ENCODE measurements at places on chromosomes 3 and 15.

- no peak for DNase-seq
Observed at GRCh38 chr15:98671060-98672008, 23.0 kb downstream of the IGF1R start.

GRCh38 chr3:114393367-114394072 is 99.7 kb downstream of the TIGIT start:
- DNase-seq: no peak

DNA sequence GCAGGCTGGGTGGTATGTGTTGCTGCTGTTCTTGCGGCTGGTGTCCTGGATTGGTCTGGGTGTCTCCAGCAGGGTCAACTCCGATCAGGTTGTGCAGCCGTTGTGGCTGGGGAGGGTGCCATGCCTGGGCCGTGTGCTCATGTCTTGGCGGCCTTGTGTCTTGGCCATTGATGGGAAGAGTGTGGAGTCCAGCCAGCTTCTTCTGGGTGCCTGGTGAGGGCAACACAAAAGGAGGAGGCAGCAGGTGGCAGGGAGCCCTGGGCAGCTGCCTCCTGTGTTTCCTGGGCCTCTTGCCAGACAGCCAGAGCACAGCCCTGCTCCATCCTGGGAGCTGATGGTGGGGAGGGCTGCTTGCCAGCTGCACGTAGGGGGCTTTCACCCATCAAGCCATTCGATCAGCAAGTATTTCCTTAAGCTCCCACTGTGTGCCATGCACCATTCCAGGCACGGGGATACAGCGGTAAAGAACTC is 4.3 kb downstream of the CHAC1 start:
- DNase-seq: no peak

DNA sequence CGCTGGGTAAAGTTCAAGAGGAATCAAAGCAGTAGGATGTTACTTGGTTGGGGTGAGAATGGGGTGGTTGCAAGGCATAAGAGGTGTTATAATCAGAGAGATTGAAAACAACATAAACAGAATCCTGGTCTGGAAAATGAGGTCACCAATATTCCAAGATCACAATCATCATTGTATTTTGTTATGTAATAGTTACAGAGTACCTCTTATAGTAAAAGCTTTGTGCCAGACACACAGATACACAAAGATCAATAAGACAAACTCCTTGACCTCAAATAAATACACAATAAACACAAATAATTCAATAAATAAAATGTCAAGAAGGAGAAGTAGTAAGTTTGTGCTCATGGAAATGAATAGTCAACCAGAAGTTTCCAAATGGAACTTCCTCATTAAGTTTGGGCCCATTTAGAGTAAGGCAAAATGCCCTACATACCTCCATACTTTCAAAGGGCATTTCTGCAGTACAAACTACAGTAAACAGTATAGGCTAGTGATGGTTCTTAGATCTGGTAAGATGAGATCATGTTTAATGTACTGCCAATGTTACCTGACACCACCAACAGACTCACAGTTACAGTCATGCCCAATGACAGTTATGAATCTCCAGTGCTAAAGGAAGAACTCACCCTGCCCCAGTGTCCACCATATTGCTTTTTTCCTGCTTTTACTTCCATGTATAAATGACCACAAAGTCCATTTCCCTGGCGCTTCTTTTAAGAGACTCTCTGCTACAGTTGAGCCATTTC is 93.4 kb downstream of the KCNMB2 start:
- DNase-seq: no peak

DNA sequence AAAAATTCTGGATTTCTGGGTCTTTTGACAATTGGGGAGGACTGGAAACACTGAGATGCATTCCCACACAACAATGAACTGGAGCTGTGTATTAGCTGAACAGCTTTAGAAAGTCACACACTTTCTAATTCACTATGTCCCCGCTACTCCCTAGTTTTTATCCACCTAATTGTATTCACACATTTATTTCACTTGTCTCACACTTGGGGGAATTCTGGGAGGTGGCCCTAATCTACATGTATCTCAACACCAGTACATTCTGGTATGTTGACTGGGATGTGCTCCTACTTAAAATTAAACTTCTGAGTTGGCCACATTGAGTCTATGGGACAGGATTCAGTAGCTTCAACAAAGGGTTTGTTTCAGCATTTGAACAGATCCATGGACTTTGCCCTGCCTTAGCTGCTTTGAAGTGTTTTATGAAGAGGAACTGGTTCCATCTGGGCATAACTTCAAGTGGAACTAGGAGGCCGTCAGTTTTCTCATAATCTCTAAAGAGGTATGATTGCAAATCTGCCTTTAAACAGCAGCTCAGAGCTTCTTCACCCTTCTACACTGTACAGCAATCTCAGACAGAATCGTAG is 106.5 kb upstream of the CMC1 start:
- DNase-seq: no peak

GRCh38 chr15:68682330-68682729 is 103.5 kb downstream of the CORO2B start:
- no peak for DNase-seq

GRCh38 chr3:68424796-68425460 is 507.4 kb downstream of the TAFA4 start:
- DNase-seq: no peak

DNA sequence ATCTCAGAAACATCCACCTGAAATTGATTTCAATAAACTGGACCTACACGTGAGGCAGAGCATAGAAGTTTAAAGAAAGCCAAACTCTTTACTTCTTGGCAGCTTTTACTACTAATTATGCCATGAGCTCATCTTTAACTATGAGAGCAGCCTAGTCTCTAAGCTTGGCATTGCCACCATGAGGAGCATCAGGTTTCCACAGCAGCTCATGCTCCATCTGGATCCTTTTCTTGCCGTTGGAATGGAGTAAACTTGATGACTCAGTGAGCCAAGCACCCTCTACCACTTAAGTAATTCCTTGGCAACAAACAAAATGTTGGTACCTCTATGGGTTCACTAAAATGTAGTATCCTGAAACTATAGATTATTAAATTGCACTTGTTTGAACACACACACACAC is 583.2 kb downstream of the EPHA3 start:
- no peak for DNase-seq

DNA sequence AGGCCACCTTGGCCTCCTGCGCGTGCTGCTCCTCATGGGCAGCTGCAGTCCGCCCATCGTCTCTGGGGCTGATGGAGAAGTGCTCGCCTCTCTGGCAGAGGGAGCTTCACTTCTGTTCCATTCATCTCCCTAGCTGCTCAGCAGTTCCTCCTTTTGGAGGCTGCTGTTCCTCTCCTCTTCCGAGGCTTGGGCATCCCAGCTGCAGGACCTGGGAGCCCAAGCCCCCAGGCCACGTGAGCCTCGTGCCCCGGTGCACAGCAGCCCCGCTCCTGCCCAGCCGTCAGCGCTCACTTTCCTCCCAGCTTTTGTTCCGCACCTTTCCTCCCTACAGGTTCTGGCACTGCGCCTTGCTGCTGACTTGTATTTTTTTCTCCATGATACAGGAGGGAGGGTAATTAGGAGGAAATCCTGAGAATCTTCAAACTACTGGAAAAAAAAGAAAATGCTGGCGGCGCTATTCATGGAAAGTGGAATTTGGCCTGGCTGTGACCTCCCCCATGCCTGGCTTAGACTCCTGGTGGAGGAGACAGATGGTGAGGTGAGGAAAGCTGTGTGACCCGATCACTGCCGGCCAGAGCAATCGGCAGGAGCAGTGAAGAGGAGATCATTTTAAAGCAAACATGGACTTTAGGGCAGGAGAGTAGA is 210.1 kb downstream of the CHST2 start:
- no peak for DNase-seq

GRCh38 chr15:85534031-85534430 is 153.6 kb downstream of the AKAP13 start:
- DNase-seq: no peak

- DNase-seq: no peak
Observed at GRCh38 chr3:17023006-17023664, 138.4 kb downstream of the PLCL2 start.

DNA sequence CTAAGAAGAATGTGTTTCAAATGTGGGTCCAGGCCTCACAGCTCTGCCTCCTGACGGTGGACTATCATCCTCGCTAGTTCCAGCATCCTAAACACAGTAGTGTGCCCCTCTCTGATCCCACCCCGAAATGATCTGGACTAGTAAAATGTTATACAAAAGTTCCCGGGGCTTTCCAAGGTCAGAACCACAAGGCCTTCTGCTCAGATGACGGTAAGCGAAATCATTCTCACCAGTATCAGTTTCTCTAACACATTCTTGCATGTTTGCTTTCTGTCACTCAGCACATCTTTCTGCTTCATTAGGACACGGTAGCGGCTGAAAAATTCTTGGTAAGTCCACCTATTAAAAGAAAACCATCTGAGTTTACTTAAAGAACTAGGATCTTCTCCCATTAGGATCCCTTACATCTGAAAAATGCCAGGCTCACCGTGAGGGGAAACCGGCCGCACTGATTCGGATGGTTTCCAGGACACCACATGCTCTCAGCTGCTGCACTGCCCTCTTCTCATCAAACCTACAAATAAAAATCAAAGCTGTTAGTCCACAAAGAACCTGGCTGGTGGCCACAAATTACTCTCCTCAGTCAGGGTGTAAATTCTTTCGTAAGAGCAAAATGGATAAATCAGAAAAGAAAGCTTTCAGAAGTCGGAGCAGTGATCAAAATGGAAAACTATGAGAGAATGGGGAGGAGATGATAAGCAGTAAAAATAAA is 83.9 kb upstream of the MYO5C start:
- no peak for DNase-seq

DNA sequence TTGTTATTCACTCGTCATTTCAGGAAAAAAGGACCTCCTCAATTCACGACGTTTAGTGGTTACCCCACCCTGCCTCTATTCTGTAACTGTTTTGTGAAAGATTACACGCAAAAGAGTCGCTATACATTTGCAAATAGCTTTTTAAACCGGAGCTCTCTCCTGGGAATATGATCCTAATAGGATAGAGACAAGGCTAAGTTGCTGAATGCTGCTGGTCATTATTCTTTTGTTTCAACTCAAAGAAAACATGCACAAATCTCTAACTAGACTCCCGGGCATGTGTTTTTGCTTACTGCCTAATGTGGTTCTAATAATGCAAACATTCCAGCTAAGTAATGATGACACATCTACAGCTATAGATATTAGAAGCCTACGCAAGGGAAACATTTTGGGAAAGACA is 214.6 kb upstream of the MDFIC2 start:
- DNase-seq: no peak

DNA sequence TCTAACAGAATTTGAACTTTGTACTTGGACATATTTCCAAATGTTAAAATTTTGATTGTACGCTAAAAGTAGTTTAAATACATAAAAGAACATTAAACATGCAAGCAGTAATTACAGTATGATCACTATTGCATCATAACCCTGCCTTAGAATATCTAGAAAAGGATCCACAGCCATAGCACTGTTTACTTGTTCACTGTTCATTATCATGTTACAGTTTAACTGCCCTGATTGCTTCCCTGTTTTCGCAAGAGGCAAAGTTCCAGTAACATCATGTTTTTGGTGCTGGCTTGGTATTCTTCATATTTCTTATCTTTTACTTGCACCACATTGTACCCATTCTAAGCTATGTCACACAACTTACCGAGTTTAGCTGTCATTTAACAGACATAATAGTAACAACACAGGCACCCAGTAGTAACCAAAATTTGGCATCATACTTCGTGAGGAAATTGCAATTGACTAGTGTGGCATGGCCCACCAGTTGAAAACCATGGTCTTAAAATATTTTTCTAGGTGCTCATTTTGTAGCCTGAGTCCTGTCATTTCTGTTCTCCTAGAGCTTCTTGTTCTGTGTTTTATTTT is 13.3 kb upstream of the TMEM87A start:
- no peak for DNase-seq

DNA sequence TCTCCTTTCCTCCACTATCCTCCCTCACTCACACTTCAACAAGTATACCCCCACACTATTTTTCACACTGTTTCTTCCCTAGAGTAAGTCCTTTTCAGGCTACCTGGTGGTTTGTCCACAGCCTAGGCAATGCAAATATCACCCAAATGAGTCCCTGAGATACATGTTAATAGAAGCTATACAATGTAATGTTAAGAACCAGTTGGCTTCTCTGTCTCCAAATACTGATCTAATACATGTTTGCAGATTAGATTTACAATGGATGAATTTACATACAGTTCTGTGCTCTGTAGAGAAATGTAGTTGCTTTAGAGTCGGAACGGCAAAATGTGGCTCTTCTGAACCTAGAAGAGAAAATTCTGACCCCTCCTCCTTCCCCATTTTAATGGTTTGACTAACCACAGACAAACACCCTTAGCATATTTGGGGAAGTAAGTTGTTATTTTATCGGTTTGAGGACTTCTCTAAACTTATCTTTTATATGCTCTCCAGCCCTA is 63.6 kb upstream of the MBNL1 start:
- no peak for DNase-seq

- no peak for DNase-seq
Observed at GRCh38 chr15:87549860-87550259, 706.7 kb downstream of the NTRK3 start.

DNA sequence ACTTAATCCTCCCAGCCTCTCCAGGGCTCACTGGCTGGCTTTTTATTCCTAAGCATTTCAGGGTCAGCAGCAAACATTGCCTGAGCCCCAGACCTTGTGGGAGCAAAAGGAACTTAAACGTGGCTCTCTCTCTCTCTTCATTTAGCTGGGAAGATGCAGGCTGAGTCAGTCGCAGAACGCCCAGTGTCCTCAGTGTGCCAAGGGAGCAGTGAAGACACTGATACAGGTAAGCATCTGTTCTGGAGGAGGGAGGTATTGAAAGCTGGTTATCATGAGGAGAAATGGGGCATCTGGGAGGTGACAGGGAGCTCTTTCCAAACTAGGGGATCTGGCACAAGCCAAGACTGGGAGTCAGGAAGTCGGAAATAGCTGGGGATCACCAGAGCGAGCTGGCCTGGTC is 4.3 kb downstream of the RHOV start:
- DNase-seq: no peak

Data from DMS79 (cell line).